CD8-positive, alpha-beta T cell (primary cell): ENCODE measurements at places on chromosomes 6 and 20.

DNA sequence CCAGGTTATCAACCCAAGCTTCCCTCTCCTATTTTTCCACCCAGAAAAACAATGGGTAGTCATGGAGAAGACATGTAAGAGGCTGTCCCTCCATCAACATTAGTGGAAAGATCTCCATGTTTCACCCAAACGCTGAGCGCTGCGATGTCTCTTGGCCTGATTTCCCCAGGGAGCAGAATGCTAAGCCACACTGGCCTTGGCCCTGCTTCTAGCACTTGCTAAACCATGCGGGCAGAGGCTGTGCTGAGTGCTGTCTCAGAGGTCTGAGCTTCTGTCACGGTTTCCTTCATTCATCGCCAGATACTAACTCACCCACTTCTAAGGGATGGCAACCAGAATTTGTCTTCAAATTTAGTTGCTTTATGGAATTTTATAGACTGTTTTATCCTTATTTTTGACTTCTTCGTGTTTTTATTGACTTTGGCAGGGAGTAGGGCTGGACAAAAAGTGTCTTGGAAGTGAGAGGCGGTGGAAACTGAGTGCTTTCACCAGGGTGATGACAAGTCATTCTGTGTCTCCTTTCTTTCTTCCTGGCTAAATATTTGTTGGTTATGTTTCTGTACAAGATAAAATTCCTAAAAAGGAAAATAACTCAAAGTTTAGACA lies 181.4 kb upstream of the UST start:
- no peak for DNase-seq

- DNase-seq = no peak
Measured at GRCh38 chr6:73062130-73062529, 163.2 kb downstream of the KHDC1L start.

GRCh38 chr20:11012975-11013374 lies 339.2 kb upstream of the JAG1 start:
- no peak for DNase-seq

GRCh38 chr6:155693573-155694418 lies 238.2 kb upstream of the NOX3 start:
- no peak for DNase-seq

- DNase-seq = no peak
Measured at GRCh38 chr6:158269657-158270056, 42.6 kb upstream of the TULP4 start.

DNA sequence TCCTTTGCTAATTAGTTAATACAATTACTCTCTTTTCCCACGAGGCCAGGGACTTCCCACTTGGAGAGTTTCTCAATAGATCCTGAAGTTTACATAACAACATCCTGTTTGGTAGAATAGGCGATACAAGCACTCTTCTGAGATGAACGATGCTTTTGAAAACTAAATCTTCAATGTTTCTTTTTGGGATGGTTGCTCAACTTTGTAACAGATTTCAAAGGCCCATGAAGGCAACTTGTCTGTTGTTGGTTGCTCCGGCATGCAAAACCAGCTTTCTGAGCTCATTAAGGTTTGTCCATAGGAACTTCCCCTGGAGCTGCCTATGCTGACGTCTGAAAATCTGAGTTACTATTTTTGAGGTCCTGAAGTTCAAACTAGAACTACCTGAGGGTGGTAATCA lies 25.9 kb upstream of the ROS1 start:
- no peak for DNase-seq
